Amygdala (tissue), 56 donors: ENCODE measurements at places on chromosomes 12 and 14.
A peak's percentile ranks its signal among the peaks of the same experiment; 100 is the strongest.

DNA sequence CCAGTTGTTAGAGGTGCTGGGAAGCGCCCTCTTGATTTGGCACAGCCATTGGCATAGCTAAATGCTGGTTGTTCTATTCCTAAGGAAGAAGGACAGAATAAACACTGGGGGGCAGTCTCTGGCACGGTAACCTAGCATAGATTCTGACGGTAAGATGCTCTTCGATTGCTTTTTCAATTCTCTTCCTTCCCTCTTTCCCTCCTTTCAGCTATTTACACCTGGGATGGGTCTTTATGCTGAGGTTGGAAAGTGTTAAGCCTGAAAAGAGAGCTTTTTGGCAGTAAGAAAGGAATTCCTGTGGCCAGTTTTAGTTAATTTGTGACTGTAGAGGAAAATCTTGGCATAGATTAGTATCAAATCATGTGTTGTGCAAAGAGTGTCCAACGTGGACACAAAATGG lies 162.8 kb downstream of the SNAPC1 start:
- no peak for DNase-seq

GRCh38 chr12:114698566-114699163 lies 14.7 kb upstream of the TBX3 start:
- no peak for DNase-seq

GRCh38 chr12:47707905-47708543 lies 2.2 kb upstream of the RPAP3 start:
- DNase-seq = no peak

DNA sequence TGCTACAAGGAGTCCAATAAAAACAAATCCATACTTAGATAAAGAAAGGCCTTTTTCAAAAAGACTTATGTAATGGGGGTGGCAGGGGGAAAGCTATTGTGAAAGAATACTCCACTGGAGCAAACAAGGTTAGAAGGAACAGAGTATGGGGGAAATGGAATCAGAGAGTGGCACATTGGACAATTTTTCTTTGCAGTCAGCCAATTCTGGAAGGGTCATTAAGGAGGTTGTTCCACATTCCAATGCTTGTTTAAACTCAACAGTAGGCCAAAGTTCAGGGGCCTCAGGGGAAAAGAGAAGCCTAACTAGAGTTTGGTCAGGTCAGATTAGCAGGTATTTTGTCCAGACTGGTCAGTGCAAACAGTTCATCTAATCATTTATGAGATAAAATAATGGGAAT lies 105.2 kb upstream of the RESF1 start:
- no peak for DNase-seq

- no peak for DNase-seq
Observed at GRCh38 chr12:103469719-103470118, 26.0 kb downstream of the C12orf42 start.

GRCh38 chr14:59698793-59699192 lies 122.2 kb upstream of the CCDC175 start:
- no peak for DNase-seq

- DNase-seq = no peak
Observed at GRCh38 chr12:40325349-40325960, 100.7 kb downstream of the LRRK2 start.

DNA sequence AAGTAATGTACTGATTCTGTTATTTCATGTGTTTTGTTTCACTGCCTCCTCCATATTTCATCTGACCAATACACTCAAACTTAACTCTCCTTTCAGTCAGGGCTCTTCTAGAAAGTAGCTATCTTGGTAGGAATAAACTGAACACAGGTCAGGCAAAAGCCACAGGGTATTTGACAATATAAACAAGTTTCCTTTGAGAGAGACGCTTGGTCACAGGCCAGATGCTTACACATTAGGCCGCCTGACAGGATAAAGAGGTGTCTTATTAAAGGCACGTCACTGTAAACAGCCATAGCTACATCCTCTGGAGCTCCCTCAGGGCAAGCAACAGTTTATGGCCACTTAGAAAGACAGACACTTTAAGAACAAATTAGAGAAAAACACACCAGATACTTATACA lies 607.5 kb downstream of the SLC6A15 start:
- no peak for DNase-seq

DNA sequence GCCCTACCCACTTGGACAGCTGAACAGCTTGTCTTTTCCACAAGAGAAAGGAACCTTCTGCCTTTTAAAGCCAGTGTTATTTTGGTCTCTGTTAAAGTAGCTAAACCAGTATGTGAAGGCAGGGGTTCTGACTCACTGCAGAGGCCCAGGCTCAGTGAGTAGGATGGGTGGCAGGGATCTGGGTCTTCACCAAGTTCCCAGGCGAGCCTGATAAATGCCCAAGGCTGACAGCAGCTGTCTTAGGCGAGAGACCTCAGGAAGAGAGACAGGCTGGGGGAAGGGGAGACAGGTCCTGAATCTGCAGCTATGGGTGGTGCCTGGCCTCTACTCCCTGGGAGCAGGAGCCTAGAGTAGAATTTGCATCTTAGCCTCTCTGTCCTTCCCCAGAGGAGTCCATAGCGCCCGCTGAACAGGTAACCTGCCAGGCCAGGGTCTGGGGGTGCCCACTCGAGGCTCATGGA lies 18.1 kb upstream of the KIF26A start:
- no peak for DNase-seq

GRCh38 chr12:46227616-46228015 lies 41.2 kb downstream of the SLC38A1 start:
- DNase-seq = no peak

DNA sequence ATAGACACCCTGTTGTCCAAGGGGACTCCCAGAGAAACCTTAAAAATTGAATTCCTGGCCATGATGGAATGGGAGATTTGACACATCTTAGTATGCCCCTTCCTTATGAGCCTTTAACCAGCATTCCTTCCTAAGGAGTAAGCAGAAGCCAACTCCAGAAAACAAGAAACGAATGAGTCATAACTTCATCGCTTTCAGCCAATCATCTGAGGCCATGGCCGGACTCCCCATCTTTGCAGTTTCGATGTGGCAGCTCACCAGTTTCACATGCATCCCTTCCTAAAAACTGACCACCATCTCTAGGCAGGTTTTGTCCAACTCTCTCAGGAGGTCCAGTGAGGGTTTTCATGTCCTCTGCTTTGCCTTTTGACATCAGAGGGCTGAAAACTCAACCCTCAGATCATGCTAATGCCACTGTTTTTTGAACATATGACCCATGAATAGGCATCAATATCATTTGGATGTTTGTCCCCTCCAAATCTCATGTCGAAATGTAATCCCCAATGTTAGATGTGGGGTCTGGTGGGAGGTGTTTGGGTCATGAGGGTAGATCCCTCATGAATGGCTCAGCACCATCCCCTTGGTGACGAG lies 19.9 kb downstream of the DAAM1 start:
- no peak for DNase-seq

GRCh38 chr12:42575717-42576116 lies 13.8 kb downstream of the PRICKLE1 start:
- DNase-seq = no peak

GRCh38 chr12:127273626-127274025 lies 993.3 kb upstream of the TMEM132C start:
- DNase-seq = no peak

DNA sequence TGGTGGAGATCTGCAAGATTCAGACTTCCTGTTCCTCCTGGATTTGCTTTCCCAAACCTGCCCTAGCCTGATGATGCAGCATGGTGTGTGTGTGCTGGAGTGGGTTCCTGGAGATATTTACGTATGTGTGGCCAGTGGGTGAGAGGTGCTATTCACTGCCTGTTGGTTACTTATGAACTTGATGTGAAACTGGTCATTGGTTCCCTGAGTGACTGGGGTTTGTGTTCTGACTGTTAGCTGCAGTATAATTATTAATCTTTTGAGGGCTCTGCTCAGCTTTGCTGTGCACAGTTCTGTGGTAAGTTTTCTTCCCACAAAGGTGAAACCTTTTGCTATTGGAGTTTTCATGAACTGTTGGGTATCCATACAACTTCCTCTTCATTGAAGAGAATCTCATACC lies 541.8 kb upstream of the FBXO33 start:
- DNase-seq = no peak

GRCh38 chr12:52442600-52443061 lies 8.5 kb upstream of the KRT75 start:
- DNase-seq = no peak

GRCh38 chr12:9118158-9118557 lies 2.4 kb upstream of the A2M start:
- peak; percentile 10 for DNase-seq

- no peak for DNase-seq
Observed at GRCh38 chr14:102622262-102622885, 29.9 kb downstream of the RCOR1 start.

- no peak for DNase-seq
Observed at GRCh38 chr12:84553331-84554117, 359.1 kb downstream of the SLC6A15 start.

DNA sequence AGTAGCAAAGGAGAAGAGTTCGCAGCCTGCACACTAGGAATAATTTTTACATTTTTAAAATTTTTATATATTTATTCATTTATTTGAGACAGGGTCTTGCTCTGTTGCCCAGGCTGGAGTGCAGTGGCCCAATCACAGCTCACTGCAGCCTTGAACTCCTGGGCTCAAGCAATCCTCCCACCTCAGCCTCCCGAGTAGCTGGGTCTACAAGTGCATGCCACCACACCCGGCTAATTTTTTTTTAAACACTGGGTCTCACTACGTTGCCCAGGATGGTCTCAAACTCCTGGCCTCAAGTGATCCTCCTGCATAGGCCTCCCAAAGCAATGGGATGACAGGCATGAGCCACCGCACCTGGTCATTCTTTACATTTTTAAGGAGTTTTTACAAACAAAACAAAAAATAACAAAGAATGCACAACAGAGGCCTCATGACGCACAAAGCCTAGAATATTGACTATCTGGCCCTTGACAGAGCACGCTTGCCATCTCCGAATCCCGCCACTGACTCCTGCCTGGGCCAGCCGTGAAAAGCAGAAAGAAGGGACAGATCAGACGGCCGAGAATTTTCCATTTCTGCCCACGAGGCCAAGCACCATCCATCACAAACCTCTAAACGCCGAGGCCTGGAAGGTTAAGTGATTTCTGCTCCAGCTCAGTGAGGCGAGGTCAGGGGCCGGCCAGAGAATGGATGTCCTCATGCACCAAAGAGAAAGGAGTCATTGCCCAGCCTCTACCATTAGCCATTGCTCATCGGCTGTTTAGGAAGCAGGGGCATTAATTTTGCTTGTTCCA lies 120.0 kb downstream of the SCARB1 start:
- DNase-seq = no peak

GRCh38 chr14:104428333-104428851 lies 151.2 kb upstream of the C14orf180 start:
- no peak for DNase-seq

DNA sequence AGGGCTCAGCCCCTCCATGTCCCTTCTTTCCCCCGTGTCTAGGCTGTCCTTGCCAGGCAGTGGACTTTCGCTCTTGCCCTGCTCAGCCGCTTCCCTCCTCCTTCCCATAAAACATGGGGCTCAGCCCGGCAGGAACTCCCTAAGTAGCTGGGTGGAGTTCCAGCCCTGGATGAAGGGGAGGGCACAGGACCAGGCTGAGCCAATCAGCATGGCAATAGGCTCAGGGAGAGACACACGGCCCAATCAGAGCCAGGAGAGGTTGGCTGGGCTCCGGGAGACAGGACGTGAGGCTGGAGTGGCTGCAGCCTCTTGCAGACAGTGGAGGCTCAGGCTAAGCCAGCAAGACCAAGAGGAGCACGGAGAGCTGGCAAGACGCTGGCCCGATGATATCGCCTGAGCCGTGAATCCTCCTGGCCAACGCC lies 54.3 kb downstream of the GALNT9 start:
- no peak for DNase-seq

GRCh38 chr14:96627811-96628775 lies 125.9 kb downstream of the PAPOLA start:
- DNase-seq = no peak

DNA sequence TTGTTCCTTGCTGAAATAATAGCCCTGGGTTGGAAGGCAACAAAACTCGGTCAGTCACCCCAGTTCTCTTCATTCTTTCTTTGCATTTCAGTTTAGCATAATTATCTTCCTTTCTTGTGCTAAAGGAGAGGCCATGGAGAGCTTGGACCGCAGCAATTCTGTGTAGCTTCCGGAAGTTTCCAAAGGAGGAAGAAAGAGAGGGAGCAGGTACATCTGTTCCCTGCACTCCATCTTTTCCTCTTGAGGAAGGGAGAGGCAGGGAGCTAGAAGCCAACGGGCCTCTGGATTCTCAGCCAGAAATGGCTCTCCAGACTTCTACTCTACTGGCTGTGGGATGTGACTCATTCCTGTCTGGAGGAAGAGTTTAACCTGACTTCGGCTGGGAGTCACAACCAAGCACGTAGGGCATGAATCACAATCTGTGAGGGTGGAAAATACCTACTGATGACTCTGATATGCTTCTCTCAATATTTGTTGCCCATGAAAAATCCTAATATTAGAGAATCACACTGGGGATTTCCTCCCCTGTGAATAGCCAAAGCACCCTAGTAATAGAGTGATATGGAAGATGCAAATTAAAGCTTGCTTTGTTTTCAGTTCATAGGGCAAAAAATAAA lies 17.0 kb downstream of the ANO6 start:
- DNase-seq = no peak

- no peak for DNase-seq
Observed at GRCh38 chr14:66610154-66610563, 102.2 kb downstream of the GPHN start.

GRCh38 chr14:23056145-23056955 lies 970 bp downstream of the CDH24 start:
- no peak for DNase-seq

- DNase-seq = no peak
Observed at GRCh38 chr14:52922656-52923055, 28.2 kb downstream of the FERMT2 start.

GRCh38 chr12:123077298-123078119 lies 73.4 kb downstream of the PITPNM2 start:
- DNase-seq = no peak

- DNase-seq = no peak
Observed at GRCh38 chr14:74008843-74009499, 10.1 kb downstream of the ENTPD5 start.

DNA sequence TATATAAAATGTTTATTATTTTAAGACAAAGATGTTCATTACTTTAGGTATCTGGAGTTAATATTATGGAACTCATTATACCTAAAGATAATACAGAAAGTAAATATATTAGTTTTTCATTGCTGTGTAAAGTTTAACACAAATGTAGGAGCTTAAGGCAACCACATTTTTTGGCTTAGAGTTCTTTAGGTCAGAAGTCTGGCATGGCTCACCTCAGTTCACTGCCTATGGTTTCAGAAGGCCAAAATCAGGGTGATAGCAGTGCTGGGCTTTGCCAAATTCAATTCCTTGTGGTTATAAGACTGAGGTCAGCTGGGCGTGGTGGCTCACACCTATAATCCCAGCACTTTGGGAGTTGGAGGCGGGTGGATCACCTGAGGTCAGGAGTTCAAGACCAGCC lies 35.5 kb upstream of the PRPF39 start:
- DNase-seq = no peak
